ENCODE measurements at places on chromosomes 11 and 22. TPM values are rescaled to one million over a fixed set of nuclear protein-coding genes. Genes with fewer than 3 reads are reported as not detected.

QSER1 gene
- 54.4 TPM for total RNA-seq

NPTXR gene
- 6.9 TPM for total RNA-seq

OR52B6 gene
- total RNA-seq, result not detected

SMC1B gene
- not detected for total RNA-seq

DNA sequence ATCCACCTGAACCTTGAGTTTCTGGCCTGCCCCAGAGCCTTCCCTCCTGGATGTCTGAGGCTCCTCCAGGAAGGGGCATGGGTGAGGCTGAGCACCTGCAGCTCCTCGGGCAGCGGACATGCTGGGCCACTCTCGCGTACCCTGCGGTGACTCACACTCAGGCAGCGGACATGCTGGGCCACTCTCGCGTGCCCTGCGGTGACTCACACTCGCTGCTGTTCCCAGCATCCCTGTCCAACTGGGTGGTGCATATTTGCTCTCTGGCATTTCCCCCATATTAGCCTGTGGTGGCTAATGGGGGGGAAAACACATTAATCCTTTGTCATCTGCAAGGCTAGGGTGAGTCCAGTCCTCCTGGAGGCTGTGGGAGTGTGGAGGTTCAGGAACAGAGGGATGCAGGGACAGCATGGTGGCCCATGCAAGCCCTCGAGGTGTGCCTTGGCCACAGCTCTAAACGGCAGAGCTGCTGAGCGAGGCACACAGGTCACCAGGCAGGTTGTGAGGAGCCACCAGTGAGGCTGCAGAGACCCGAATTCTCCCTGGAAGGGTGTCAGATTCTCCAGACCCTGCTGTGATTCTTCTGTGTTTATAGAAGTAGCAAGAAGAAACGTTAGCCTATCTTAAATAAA is 728.1 kb downstream of the BRD1 start:
- DNase-seq, result no peak

DNA sequence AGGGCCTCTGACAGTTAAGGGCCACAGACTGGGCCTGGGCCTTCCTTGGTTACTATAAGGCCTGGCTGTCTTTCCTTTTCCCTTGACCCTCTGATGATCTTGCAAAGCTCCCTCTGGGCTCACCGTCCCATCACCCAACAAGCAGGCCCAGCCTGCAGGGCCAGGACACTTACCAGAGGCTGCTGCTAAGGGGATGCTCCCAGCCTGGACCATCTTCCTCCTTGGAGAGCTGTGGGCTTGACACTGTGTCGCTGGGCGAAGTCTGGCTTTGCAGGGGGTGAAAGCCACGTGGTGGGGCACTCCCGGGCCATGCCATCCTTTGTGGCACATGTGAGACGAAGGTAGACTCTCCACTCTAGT is 3.9 kb downstream of the C11orf24 start:
- DNase-seq, result no peak

- DNase-seq, result peak; percentile 16
Measured at GRCh38 chr11:117851852-117852251, 24.6 kb downstream of the FXYD6 start.

DNA sequence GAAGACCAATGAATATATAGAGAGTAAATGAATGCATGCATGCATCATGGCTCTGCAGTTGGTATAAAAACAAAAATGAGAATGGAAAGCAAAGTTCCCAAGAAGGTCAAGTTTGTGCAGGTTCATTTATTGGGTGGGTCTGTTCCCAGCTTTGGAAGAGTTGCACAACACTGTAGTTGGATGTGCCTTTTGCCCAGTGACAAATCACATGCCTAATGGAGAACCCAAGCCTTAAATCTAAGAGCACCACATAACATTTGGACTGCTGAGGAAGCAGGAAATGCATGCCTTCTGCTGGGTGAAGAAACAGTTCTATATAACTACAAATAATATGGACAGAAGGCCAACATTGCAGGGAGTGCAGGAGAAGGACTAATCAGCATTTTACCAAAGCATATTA is 30.6 kb downstream of the PRCP start:
- no peak for DNase-seq

DNA sequence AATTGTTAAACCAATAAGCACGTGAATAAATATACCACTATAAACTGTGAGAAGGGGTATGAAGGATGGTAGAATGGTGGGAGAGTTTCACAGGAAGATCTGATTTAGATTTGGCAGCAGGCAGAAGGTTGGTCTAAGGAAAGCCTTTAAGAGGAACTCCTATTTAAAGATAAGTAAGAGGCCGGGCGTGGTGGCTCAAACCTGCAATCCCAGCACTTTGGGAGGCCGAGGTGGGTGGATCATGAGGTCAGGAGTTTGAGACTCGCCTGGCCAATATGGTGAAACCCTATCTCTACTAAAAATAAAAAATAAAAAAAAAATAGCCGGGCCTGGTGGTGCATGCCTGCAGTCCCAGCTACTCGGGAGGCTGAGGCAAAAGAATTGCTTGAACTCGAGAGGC is 45.8 kb upstream of the CXCR5 start:
- DNase-seq, result no peak

Data from type B pancreatic cell (in vitro differentiated cells).